CD4-positive, alpha-beta T cell treated with Interleukin-17A for 1 hour (primary cell): ENCODE measurements at places on chromosomes 16 and 17.

GRCh38 chr16:81860287-81861266, 81.5 kb downstream of the PLCG2 start:
- DNase-seq: no peak

DNA sequence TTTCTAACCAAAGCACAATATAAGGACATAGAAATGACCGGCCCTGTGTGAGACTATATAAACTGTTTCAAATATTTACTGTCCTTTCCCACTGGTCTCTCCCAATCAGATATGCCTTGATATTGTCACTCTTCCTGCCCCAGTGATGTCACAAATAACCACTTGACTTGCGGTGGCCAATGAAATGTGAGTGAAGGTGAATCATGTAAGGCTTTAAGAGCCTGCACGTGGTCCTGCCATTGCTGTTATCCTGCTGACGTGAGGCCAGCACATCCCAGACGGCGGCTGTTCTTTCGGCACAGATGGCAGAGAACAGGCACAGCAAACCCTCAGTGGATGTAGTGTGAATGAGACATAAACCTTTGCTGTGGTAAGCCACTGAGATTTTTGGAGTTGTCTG, 5.4 kb upstream of the KLHL11 start:
- no peak for DNase-seq

DNA sequence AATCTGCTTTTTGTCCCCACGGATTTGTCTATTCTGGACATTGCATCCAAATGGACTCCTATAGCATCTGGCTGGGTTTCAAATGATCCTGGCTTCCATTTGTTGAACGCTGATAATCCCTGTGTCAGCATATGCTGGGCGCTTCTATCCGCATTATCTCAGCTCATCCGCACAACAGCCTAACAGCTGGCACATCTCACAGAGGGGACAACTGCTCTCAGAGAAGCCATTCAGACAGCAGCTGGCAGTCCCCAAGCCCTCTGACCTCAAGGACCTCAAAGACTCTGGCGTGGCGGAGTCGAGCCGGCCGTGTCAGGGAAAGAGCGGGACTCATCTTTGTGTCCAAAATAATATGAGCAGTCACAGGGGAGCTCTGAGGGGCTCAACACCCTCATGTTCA, 82.3 kb downstream of the NT5M start:
- DNase-seq: no peak

DNA sequence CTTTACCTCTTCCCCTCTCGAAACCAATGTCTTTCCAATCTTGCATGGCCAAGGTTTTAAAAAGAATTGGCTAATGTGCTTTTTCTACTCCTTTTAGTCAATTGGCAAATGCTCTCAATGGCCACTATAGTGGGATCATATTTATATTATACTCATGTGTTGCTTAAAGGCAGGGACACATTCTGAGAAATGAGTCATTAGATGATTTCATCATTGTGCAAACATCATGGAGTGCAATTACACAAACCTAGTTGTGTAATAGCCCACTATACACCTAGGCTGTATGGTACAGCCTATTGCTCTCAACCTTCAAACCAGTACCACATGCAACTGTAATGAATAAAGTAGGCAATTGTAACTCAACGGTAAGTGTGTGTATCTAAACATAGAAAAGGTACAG, 180.9 kb downstream of the HS3ST3A1 start:
- DNase-seq: no peak

GRCh38 chr17:77535892-77536291, 395.1 kb downstream of the SEC14L1 start:
- no peak for DNase-seq

GRCh38 chr17:15436473-15437302, 30.7 kb downstream of the CDRT4 start:
- DNase-seq: peak; percentile 41

GRCh38 chr16:47035436-47035835, 62.0 kb upstream of the DNAJA2 start:
- DNase-seq: no peak

- DNase-seq: no peak
Observed at GRCh38 chr17:55699181-55699860, 23.3 kb downstream of the TMEM100 start.

DNA sequence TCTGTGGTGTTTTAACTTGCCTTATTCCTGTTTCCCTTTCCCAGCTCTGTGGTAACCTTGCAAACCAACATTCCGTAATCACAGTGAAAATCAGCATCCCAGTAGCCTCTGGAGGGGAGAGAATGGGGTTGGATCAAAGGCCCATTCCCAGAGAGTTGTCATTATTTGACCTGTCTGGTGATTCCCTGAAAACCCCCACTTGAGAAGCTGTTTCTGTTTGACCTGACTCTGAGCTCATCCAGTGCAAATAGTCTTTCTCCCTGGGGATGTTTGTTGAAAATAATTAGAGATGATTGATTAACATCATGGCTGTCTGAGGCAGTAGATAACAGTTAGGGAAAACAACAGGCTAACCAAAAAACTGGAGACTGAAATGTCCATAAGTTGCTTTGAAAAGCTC, 3.0 kb downstream of the CACNG1 start:
- DNase-seq: no peak

- no peak for DNase-seq
Observed at GRCh38 chr16:52544703-52545102, 2.2 kb downstream of the TOX3 start.

DNA sequence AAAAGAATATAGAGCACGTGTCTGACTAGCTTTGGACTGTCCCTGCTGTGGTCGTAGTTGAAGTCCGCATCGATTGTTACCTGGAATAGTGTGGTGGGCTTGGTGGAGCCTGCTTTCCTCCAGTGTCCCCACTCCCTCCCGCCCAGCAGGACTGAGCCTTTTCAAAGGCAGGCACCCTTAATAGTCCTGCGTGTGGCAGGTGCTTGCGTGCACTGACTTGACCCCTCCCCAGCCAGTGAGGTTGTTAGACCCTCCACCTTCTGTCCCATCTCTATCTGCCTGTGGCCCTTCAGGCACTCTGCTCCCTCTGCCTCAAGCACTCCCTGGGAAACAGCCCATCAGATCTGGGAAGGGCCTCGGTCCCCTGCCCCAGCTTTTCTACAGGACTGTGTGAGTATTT, 36.6 kb downstream of the TMEM11 start:
- DNase-seq: no peak

- DNase-seq: no peak
Observed at GRCh38 chr17:27327871-27328270, 34.0 kb downstream of the WSB1 start.

DNA sequence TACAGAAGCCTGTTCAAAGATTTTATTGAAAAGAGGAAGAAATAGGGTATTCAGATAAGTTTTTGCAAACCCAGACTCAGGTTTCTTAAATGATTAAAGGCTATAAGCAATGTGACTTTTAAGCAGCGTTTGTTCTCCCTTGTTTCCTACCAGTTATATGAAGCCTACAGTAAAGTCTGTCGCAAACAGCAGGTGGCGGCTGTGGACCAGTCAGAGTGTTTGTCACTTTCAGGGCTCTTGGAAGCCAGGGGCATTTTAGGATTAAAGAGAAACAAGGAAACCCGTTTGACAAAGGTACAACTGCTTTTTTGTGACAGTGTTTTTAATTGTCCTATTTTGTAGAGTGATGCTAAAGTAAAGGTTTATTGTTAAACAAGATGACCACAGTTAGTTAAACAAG, 7.7 kb upstream of the RARA start:
- no peak for DNase-seq

- DNase-seq: no peak
Observed at GRCh38 chr17:20966870-20967269, 75.9 kb downstream of the USP22 start.

- no peak for DNase-seq
Observed at GRCh38 chr17:80318166-80318565, 57.5 kb downstream of the RNF213 start.

DNA sequence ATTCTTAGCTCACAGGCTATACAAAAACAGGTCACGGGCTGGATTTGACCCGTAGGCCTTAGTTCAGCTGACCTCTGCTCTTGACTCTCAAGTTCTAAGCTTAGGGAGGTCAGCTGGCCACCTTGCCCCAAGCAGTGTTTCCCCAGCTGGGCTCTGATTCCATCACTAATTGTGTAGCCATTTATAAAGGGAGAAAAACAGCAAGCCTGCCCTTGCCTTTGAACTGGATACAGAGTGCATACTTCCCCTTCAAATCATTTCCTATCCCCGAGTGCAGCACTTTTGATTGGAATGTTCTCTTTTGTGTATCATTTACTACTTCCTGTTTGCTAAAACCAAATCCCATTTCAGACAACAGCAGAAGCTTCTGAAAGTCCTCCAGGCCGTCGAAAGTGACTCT, 153.6 kb downstream of the KATNIP start:
- DNase-seq: no peak

DNA sequence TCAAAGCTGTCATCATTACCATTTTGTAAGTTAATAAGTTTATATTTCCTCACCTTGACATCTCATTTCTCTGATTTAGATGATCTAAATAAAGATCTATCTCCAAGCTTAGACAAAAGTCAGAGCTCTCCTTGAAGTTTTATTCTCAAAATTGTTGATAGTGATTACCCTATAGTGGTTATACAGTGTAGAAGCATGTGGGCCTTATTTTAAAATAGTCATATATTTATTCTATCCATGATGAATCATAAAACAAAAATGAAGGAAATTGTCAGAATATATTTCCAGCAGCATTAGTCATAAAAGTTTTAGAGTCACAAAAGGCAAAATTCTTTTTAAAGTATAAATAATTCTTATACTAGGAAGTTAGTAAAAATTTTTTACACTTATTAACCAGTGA, 49.0 kb downstream of the RHOT1 start:
- DNase-seq: no peak

GRCh38 chr17:3669548-3669947, 936 bp downstream of the EMC6 start:
- DNase-seq: no peak

DNA sequence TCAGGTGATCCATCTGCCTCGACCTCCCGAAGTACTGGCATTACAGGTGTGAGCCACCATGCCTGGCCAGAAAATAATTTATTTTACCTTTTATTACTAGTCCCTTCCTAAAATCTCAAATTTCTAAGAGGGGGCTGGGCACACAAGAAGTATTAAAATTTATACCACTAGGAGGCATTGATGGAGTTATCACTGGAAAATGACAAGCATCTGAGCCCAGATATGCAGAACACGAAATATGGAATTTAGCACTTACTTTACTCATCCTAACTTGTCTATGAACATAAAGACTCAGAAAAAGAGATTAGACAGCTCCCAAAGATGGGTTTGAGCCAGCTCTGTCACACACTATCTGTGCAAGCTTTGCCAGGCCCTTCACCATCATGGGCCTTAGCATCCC, 46.4 kb downstream of the STAT5A start:
- no peak for DNase-seq

DNA sequence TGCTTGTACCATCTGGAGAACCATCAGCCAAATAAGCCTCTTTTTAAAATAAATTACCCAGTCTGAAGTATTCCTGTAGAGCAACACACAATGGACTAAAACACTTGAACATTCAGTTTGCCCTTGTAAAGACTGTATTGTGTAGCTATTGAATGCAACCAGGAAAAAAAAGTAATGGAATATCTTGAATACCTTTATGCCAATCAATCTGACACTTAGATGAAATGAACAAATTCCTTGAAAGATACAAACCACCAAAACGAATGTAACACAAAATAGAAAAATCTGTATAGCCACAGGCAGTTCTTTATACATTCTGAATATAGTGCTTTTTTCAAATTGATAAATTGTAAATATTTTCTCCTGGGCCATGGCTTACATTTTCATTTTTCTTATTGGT, 63.3 kb upstream of the KCNJ16 start:
- DNase-seq: no peak

GRCh38 chr17:19018600-19018950, 14.0 kb upstream of the FAM83G start:
- no peak for DNase-seq

GRCh38 chr17:18356624-18357023, 6.7 kb downstream of the SHMT1 start:
- DNase-seq: no peak

DNA sequence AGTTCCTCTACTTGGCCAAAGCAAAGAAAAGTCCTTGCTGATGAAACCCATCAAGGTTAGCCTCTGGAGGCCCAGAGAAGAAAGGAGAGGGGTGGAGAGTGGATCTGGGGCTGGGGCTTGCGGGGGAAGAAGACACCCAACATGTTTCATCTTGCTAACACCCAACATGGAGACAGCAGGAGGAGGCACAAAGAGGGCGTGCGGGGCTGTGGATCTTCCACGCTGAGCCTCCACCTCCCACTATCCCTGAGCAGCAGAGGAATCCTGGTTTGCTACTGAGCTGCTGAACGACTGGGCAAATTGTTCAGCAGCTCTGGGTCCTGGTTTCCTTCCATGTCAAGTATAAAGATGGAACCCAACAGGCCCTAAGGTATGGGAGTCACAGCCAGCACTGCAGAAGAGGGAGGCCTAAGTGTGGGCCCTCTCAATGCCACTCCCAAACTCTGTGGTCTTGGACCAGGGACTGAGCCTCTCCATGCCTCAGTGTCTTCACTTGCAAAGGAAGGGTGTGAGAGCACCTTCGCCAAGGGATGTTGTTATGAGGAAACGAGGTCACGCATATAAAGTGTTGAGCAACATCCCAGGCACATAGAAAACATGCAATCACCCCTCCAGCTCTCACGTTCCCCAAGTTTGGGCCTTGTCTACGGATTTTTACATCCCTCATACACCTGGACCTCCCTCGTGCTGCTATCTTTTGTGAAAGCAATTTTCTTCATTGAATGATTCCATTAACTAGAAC, 122.5 kb downstream of the XYLT1 start:
- DNase-seq: no peak

- DNase-seq: no peak
Observed at GRCh38 chr17:57557416-57557815, 187.7 kb downstream of the CCDC182 start.

DNA sequence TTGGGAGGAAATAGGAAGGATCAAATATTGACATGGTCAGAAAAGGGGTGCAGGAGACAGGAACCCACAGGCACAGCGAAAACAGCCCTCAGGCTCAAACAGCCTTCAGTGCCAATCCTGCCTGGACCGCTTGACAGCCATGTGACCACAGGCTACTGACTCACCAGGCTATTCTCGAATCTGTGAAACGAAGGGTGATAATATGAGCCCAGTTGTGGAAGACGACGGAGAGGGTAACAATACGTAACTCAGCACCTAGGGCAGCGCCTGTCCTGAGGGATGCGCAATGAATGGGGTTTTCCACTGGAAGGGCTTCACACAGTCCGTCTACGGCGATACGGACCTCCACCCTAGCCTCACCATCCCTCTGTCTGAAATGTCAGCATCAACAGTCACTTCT, 117.3 kb upstream of the RCVRN start:
- no peak for DNase-seq

GRCh38 chr16:4507588-4508345, 30.8 kb downstream of the CDIP1 start:
- DNase-seq: no peak

DNA sequence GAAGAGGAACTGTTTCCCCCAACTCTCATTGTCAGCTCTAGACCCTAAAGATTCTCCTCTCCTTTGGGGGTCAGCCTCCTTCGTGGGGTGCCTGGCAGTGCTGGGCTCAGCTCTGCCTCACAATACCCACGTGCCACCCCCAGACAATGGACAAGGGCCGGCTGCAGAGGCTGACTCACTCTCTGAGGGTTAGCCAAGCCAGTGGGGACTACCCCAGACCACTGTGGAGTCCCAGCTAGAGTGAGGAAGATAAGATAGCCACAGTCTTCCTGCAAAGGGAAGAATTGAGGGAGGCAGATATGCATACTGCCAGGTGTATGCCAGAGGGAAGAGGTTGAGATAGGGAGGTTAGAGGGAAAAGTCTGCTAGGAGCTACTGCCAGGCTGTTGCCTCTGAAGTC, 13.5 kb upstream of the MTMR4 start:
- DNase-seq: no peak
